Activated T-helper 9 cell treated with anti-CD3 and anti-CD28 coated beads, Interleukin-2, amount 50 U/mL, for 16 hours (primary cell): ENCODE measurements at places on chromosomes 13 and 19.

- no peak for DNase-seq
Observed at GRCh38 chr13:90950160-90950559, 397.3 kb upstream of the MIR17HG start.

DNA sequence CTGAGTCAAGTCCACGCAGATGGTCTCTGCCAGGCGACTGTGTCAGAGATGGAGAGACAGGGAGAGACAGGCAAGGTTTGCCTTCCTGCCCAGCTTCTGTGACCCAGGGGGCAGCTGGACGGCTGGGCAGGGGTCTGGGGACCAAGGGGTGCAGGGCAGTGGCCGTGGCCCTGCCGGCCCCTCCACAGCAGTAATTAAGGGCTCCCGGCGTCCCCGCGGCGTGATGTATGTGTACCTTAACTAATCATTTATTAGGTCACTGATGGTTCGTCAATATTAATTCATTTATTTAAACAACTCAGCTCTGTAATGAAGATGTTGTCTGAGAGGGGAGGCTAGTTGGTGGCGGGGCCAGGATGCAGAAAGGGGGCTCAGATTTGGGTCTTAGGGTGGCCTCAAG is 28.6 kb upstream of the TCF3 start:
- no peak for DNase-seq

- no peak for DNase-seq
Observed at GRCh38 chr19:32231020-32231419, 114.4 kb upstream of the ZNF507 start.

DNA sequence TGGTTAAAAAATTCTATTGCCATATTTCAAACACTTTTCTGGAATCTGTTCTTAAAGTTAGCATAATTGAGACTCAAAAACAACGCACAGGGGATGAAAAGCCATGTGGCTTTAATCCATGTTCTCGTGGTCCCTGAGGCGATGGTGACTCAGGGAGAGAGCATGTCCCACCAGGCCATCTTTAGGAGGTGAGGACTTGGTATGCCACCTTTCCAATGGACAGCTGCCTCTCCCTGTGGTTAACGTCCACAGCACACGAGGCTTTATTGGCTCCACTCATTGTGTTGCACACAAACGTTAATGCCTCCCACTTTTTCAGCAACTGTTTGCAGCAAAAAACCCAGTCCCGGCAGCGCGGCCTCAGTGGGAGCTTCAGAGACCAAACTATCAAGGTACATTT is 51.4 kb downstream of the EFNB2 start:
- no peak for DNase-seq

- DNase-seq: no peak
Observed at GRCh38 chr13:84290386-84290785, 408.1 kb upstream of the SLITRK1 start.

- no peak for DNase-seq
Observed at GRCh38 chr19:38837656-38838121, 6.1 kb upstream of the ECH1 start.

GRCh38 chr13:110700641-110701040 is 5.3 kb downstream of the CARS2 start:
- DNase-seq: no peak

DNA sequence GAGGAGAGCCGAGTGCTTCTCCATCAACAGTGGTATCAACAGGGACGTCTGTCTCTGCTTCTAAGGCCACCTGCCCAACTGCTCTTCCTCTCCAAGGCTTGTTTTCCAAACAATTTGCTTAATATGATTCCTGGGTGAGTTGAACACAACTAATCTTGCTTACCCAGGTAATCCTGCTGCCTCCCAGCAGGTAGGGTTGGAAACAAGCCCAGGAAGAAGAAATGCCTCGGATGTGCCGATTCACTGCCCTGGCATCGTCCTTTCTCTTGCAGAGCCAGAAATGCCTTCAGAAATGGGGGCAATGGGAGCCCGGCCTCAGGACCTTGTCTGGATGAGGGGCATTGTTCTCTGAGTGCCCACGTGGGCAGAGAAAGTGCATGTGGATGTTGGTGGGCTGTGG is 51.9 kb upstream of the C1QTNF9B start:
- no peak for DNase-seq

- no peak for DNase-seq
Observed at GRCh38 chr19:44164327-44164672, 600 bp upstream of the ZNF226 start.

DNA sequence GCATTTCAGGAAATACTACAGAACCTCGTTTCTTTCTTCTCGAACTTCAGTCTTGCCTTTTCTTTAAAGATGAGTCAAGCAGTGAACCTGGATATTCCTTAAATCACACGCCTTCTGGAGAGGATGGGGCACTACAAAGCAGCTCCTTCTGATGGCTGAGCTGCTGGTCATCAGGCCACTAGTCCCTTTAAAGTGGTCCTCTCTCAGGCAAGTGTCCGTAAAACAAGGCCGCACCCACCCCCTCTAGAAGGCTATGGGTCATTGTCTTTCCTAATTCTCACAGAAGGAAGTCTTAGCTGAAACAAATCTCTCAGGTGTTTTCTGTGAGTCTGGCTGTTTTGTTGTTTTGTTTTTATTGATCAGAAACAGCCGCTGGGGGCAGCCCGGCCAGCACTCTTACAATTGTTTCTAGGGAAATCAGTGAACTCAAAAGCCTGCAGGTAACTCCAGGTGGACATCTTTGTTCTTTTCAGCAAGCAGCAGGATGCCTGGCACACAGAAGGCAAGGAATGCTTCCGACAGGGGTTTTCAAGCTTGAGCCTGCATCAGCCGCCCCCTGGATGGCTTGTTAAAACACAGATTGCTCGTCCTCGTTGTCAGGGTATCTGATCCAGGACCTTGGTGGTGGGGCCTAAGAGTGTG is 45.4 kb downstream of the MBNL2 start:
- no peak for DNase-seq

DNA sequence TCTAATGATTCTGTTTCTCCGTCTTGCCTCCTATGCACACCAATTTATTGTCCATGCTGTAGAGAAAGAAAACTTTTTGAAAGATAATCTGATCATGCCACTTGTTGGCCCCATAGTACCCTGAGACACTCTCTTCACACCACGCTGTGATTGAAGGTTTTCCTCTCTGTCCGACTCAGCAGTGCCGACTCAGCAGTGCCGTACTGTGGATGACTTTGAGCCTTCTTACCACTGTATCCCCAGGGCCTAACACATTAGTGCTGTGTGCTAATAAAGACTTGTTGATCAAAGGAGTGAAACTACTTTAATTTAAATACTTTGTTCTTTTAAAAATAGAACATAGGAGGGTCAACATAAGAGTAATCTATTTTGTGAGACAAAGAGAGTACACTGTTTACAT is 429.6 kb downstream of the KLF12 start:
- no peak for DNase-seq

- DNase-seq: no peak
Observed at GRCh38 chr19:38267761-38268483, 3.5 kb downstream of the SPINT2 start.

DNA sequence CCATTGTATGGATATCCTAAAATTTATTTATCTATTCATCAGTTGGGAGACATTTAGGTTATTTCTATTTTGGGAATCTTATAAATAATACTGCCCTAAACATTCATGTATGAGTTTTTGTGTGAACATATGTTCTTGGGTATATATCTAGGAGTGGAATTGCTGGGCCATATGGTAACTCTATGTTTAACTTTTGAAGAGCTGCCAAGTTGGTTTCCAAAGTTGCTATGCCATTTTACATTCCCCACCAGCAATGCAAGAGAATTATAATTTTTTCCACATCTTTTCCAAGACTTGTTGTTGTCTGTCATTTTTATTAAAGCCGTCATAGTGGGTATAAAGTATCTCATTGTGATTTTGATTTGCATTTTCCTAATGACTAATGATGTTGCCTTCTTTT is 48.2 kb upstream of the CALM3 start:
- DNase-seq: no peak

- DNase-seq: no peak
Observed at GRCh38 chr19:39032063-39032918, at the start of gene FBXO27. Gene FBXO27 (minus strand): TSS chr19:39032549. CDS start chr19:39032227, 322 bp downstream.
